H9 (cell line): ENCODE measurements at places on chromosomes 11 and 22. TPM values are rescaled to one million over a fixed set of nuclear protein-coding genes. Genes with fewer than 3 reads are reported as not detected.

DNA sequence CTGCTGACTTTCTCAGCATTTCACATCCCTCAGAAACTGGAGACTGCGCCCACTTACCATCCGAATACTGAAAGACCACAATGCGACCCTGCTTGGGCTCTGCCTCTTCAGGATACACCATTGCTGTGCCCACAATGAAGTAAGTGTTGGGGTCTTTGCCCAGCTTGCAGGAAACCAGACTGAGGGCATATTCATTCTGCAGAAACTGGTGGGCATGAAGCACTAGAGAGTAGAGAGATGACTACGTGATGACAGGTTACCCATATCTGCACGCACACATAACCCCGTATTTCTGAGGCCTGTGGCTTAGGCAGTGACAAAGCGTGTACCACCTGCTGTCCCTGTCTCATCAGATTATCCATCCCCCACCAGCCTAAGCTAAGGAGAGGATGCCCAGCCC lies 14.6 kb upstream of the VWCE start:
- no peak for DNase-seq

GRCh38 chr11:33160136-33160535 lies 1.1 kb downstream of the CSTF3 start:
- no peak for DNase-seq

DNA sequence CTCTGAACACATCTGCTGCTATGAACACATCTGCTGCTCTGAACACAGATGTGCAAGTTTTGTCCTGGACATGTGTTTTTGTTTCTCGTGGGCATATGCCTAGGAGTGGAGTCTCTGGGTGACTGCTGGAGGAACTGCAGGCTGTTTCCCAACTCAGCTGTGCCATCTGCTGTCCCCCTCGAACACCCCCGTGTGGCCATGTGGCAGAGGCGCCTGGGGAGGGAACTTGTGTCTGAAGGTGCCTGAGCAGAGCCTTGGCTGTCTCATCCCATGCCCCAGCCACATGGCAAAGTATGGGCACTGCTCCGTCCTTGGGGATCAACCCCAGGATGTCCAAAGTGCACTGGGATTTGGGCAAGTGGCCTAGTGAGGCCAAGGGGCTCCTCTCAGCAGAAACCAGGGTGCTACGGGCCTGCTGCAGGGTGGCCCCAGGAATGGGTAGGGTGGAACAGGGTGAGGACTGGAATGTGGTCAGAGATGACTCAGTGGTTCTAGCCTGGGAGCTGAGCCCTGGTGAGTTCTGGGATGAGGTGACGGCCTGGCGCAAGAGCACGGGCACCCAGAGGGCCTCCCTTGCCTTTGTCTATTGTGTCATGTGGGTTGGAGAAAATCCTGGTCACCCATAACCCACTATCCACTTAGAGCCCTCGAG lies 14.7 kb downstream of the GATD1 start:
- DNase-seq = peak; percentile 70

The CRYAB gene
- total RNA-seq = 1.1 TPM in 1 of 2 replicates, not detected in the other

- no peak for DNase-seq
These were observed 251.4 kb downstream of the TTC28 start for GRCh38 chr22:28428271-28428670.

DNA sequence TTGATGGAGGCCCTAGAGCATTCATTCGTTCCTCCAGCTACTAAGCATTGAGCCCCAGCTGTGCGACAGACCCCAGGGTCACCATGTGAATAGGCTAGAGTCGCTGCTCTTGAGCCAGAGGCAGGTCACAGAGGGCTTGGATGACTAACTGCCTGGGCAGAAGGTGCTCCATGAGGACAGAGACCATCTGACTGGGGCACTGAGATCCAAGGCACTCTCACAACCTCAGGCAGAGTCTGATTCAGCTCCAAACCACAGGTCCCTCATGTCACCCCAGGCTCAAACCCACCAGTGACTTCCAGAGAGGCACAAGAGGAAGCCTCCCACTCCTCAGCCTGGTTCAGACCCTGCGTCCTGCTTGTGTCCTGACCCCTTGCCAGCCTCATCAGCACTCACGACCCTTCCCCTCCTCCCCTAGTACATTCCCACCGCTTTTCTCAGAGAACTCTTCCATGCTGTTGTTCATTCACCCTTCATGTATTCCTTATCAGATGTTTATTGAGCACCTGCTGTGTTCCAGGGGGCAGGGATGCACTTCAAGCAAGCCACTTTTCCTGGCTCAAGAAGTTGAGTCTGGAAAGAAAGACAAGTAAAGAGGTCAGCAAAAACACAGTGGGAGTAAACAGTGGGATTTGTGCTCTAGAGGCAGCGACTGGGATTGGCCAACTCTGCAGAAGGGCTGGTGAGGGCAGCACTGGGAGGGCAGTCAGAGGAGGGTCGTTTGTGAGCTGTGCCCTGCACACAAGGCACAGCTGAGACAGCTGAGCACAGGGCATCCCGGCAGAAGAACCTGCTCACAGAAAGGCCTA lies 9.3 kb downstream of the OAF start:
- DNase-seq = no peak

GRCh38 chr22:45612451-45612901 lies 59.2 kb upstream of the ATXN10 start:
- no peak for DNase-seq

DNA sequence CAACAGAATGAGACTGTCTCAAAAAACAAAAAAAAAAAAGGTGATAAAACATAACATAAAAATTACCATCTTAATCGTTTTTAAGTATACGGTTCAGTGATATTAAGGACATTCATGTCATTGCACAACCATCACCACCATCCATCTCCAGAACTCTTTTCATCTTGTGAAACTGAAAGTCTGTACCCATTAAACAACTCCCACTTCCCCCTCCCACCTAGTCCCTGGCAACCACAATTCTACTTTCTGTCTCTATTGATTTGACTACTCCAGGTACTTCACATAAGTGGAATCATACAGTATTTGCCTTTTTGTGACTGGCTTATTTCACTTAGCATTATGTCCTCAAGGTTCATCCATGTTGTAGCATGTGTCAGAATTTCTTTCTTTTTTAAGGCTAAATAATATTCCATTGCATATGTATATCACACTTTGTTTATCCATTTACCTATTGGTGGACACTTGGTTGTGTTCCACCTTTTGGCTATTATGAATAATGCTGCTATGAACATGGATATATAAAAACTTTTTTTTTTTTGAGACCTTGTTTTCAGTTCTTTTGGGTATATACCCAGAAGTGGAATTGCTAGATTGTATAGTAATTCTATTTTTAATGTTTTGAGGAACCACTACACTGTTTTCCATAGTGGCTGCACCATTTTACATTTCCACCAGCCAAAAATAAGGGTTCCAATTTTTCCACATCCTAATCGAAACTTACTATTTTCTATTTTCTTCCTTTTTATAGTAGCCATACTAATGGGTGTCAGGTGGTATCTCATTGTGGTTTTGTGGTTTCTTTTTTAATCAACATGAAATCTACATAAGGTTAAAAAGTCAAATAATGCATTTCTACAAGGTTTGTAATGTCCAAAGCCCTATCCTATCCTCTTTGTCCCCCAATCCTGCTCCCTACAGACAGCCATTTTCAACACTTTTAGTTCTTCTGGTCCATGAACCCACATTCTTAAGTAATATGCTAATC lies 23.4 kb upstream of the PIK3C2A start:
- DNase-seq = no peak

The CYB5R2 gene
- 44.5 and 48.0 TPM in 2 replicates for total RNA-seq

DNA sequence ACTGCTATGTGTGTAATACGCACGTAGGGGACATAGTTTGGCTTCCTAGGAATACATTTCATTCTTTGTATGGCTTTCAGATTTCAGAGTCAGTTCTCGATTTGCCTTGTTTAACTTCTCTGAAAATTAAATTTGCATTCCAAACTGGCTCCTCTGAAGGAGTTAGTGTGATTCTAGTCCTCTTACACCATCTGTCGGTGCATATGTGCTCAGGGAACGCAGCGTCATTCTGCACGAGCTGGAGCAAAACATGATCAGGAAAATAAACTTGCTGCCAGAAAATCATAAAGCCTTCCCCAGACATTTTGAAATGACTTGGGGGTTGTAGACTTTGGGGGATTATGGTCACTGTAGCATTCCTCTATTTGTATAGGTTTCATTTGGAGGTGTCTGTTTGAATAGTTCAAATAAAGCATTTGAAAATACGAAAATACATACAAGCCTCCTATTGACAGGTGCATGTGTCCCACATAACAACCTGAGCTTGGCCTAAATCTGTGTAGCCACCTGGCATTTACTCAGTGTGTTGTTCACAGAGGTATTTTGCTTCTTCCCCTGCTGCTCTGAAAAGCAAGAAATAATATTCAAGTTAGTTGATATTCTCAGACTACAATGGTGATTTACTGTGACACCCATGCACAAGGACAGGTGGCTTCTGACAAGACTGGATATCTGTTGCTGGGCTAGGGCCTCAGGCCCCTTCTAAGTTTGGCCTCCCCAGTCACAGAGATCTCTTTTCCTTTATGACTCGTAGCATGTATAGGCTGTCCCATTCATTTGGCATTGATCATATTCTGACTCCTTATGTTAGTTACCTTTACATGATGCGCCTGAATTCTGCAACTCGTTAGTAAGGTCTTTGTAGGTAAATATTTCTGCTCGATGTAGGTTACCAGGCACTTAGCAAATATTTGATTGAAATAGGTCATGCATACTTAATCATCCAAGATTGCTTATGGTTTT lies 81.6 kb upstream of the SORL1-AS1 start:
- DNase-seq = no peak

DNA sequence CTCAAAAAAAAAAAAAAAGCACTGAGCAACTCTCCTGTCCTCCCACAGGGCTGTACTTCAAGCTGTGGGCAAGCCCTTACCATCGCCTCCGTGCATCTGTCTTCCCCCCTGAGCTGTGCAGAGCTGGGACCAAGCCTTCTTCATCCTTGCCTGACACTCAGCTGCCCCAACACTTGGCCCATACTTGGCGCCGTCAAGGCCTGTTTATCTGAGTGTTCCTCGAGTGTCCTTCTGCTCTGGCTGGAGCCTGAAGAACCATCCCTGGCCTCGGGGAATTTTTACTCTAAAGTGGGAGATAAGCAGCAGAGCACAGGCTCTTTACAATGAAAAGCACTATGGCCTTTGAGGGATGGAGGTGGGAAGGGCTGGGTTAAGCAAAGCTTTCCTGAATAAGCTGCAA lies 1.6 kb upstream of the TIRAP start:
- no peak for DNase-seq

GRCh38 chr11:77668760-77669159 lies 31.2 kb upstream of the CLNS1A start:
- DNase-seq = no peak

GRCh38 chr11:44637487-44637886 lies 72.0 kb downstream of the CD82 start:
- DNase-seq = no peak

The KCNQ1 gene
- 2.2 and 2.3 TPM in 2 replicates for total RNA-seq

GRCh38 chr11:9263840-9264315 lies 1.3 kb downstream of the DENND5A start:
- DNase-seq = no peak

DNA sequence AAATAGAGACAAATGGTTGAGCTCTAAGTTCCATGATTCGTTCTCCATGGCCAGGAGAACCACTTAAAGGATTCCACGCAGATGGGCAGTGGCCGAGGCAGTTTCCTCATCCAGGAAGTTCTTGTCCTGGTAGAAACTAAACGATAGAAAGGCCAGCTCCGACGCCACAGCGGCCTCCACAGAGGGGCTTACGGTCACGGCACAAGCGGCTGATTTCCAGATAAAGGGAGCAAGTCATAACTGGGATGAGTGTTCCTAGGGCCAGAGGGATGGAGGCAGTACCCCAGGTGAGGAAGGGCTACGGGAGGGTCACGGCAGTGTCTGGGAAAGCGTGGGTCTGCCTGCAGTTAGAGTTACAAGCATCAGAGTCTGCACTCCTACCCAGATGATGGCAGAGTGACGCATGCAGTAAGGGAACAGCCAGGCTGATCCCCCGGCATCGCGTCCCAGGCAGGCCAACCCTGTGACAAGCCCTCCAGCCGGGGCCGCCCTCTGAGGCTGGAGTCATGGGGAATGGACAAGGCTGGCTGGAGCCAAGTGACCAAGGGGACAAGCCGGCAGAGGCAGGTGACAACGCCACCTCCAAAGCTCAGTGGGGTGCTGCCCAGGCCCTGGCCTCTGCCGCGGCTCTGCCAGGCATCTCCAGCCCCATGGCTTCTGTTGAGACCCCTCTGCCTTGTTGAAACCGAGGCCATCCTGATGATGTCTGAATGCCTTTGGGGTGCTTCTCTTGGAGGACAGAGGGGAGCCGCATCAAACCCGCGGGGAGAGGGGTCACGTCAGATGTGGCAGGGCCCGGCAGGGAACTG lies 475.1 kb downstream of the BRD1 start:
- peak; percentile 18 for DNase-seq

DNA sequence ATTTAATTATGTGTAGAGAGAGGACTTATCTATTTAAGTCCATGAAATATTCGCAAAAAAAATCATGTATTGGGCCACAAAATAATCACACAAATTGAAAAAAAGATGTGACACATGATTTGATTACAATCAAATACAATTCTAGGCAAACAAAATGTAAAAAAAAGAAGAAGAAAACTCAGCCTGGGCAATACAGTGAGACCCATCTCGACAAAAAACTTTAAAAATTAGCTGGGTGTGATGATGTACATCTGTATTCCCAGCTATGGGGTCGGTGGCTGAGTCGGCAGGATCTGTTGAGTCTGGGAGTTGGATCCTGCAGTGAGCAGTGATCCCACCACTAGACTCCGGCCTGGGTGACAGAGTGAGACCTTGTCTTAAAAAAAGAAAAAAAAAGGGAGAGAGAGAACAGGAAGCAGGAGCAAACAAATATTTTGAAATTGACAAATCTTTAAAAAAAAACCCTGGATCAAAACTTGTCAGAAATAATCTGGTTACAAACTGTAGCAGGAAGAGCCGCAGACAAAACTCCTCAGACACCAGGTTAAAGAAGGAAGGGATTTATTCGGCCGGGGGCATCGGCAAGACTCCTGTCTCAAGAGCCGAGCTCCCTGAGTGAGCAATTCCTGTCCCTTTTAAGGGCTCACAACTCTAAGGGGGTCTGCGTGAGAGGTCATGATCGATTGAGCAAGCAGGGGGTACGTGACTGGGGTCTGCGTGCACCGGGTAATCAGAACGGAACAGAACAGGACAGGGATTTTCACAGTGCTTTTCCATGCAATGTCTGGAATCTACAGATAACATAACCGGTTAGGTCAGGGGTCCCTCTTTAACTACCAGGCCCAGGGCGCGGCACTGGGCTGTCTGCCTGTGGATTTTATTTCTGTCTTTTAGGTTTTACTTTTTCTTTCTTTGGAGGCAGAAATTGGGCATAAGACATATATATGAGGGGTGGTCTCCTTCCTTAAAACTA lies 3.3 kb upstream of the TYMP start:
- DNase-seq = no peak

- DNase-seq = peak; percentile 26
These were observed 3.8 kb downstream of the SLC7A4 start for GRCh38 chr22:21028277-21029251.

- no peak for DNase-seq
These were observed 48.3 kb upstream of the PICALM start for GRCh38 chr11:86117001-86117711.

The GAS2 gene
- total RNA-seq = 1.7 and 1.8 TPM in 2 replicates

GRCh38 chr11:41175304-41175972 lies 284.0 kb downstream of the LRRC4C start:
- DNase-seq = no peak

DNA sequence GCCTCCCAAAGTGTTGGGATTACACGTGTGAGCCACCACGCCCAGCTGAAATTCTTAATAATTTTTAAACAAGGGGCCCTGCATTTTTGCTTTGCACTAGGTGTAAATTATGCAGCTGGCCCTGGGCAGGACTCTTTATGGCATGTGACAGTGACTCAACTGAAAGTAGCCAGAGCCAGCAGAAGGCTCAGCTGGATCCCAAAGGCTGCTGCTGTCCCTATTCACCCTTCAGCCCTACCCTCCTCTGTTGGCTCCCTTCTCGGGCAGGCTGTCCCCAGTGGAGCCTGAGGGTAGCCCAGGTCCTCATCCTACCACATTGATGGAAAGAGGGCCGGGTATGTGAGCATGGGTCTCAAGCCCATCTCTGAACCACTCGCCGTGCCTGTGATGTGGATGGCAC lies 45.6 kb downstream of the CD82 start:
- no peak for DNase-seq
